Peyer's patch (tissue), 4 donors: ENCODE measurements at places on chromosomes 7 and 10.

DNA sequence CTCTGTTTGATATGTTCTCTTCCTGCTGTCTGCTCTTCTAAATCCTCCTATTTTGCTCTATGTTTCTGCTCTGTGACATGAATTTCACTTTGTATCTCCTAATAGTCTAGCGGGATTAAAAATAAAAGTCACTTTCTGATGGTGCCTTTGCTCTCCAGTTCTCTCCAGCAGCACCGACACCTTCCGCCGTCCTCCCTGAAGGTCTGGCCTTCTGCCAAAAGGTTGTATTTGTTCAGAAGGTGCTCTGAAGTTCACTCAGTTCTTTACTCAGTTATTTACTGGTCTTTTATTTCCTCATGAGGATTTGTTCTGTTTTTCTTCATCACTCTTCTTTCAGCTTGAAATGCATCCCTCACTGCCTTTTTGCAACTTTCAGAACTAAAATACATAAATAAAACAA is 11.2 kb upstream of the EPHA1 start:
- no peak for DNase-seq

GRCh38 chr10:77635402-77636227 is 2.0 kb downstream of the KCNMA1 start:
- DNase-seq: no peak

GRCh38 chr10:69846293-69846921 is 44.7 kb downstream of the COL13A1 start:
- DNase-seq: no peak

- no peak for DNase-seq
Measured at GRCh38 chr7:137877027-137877675, 30.4 kb upstream of the DGKI start.

DNA sequence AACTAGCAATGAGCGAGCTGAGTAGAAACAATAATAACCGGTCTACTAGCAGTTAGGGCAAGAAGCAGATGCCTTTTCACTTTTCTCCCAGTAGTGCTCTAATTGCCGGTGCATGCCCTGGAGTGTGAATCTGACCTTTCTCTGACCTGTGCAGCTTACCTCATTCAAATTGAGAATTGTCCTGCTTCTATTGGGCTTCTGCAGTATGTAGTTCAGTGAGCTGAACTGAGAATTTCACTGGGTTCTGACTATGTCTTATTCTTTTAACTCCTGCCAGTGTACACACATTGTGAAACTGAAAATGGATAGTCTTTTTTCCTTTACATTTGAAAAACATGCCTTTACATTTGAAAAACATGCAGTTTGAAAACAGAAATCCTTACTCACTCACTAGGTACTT is 157.9 kb upstream of the GRM3 start:
- DNase-seq: no peak

GRCh38 chr10:97171001-97171400 is 14.8 kb downstream of the SLIT1 start:
- DNase-seq: no peak

GRCh38 chr7:32070406-32071360 is at the start of gene PDE1C:
PDE1C (minus strand) TSS chr7:32070407.
- DNase-seq: no peak

GRCh38 chr7:149254181-149254858 is 7.7 kb upstream of the ZNF783 start:
- DNase-seq: no peak

GRCh38 chr7:155997431-155998327 is 185.4 kb upstream of the SHH start:
- DNase-seq: no peak

DNA sequence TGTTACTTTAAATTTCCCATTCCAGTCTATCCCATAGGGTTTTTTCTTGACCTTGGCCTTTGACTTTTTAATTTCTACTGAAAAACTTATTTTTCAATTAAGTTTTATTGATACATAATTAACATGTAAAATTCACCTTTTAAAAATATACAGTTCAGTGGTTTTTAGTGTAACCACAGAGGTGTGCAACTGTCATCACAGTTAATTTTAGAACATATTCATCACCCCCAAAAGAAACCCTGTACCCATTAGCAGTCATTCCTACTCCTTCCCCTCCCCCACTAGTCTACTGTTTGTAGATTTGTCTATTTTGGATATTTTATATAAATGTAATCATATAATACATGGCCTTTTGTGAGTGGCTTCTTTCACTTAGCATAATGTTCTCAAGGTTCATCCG is 96.5 kb upstream of the GJD4 start:
- DNase-seq: no peak

- DNase-seq: no peak
Measured at GRCh38 chr10:12154516-12154915, 25.0 kb downstream of the SEC61A2 start.

GRCh38 chr10:30816820-30817171 is 187.2 kb upstream of the LYZL2 start:
- no peak for DNase-seq

GRCh38 chr7:22542254-22542653 is 42.3 kb upstream of the STEAP1B start:
- DNase-seq: no peak

- DNase-seq: no peak
Measured at GRCh38 chr10:84511709-84512285, 183.4 kb downstream of the CCSER2 start.

- no peak for DNase-seq
Measured at GRCh38 chr10:29084681-29085307, 204.1 kb upstream of the LYZL1 start.

DNA sequence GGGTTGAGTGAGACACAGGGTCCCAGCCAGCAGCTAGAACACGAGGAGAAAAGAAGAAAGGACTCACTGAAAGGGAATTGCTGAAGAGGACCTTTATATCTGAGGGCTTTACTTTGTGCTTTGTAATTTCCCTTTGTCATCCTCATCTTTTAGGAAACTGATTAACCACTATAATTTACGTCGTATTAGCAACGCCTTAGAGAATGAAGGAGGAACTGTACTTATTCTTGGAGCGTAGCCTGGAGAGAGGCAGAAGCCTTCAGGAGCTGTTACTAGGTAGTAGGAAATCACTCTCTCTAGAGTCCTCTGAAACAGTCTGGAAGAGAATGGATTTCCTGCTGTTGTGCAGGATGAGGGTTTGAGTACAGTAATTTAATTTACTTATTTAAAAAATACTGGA is 101.0 kb upstream of the STEAP1B start:
- DNase-seq: no peak

GRCh38 chr7:29384277-29384676 is 179.4 kb upstream of the PRR15 start:
- DNase-seq: no peak

- DNase-seq: no peak
Measured at GRCh38 chr7:121546632-121547543, 150.8 kb upstream of the FAM3C start.

DNA sequence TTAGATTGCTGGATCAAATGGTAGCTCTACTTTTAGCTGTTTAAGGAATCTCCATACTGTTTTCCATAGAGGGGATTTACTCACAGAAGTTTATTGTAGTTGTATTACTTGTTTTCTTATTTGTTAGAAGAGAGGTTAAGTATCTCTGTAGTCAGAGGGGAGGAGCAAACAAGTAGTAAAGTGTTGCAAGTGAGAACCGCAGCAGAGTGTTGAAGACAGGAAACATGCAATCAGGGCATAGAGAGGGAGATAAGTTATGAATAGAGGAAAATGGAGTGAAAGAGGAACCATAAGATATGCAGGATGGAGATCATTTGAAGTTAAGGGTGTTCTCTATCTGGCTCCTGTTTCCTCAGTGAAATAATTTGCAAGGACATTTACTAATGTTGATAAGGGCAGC is 331.4 kb upstream of the TMEM229A start:
- no peak for DNase-seq
